ENCODE measurements at places on chromosomes 7 and 10.

- no peak for DNase-seq
Measured at GRCh38 chr10:91613411-91614187, 19.3 kb downstream of the PPP1R3C start.

DNA sequence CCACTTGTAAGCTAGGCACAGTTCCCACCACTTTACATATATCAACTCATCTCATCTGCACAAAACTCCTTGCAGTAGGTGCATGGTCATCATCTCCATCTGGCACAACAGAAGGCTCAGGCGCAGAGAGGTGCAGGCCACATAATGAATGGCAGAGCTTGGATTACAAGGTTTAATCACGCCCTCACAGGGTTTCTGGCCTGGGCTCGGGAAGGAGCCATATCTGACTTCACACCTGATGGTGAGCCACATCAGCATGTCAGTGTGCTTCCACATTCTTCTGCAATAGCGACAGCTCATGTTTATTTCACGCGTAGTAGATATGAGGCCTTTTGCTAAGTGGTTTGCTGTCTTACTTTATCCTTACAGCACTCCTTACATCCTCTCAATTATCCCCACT lies 650.2 kb downstream of the INHBA start:
- no peak for DNase-seq

DNA sequence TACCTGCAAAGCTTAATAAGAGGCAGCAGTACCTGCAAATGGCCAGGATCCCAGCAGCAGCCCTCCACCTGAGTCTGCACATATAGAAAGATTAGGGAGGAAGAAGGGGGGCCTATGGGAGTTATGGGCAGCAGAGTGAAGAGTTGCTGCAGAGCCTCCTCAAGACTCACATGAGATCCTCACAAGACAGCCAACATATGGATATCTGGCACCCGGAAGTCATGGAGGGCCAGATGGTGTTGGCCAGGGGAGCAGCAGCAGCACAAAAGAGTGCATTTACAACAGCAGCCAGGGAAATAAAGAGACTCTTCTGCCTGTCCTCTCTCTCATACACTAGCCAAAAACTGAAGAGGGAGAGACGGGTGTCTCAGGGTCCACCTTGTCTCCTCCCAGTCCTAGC lies 4.0 kb upstream of the TAS2R40 start:
- no peak for DNase-seq

GRCh38 chr10:72887043-72887442 lies 6.5 kb upstream of the OIT3 start:
- DNase-seq = no peak

- peak; percentile 59 for DNase-seq
Measured at GRCh38 chr7:23696916-23697441, 13.0 kb upstream of the STK31 start.

- no peak for DNase-seq
Measured at GRCh38 chr7:84218681-84219080, 24.1 kb upstream of the SEMA3A start.

DNA sequence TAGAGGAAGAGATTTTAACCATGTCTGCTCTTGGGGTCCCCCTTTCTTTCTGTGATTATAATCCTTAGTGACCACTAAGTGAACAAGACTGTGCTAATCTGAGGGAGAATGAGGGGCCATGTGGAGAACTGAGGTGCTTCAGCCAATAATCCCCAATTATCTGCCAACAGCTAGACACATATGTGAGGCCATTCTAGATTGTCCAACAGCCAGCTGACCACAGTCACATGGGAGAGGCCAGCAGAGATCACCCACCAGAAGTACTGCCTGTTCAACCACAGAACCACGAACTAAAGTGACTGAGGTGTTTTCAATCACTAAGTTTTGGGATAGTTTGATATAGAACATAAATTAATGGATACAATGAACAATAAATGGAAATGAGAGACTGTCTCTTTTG lies 74.3 kb downstream of the SEMA3E start:
- DNase-seq = no peak

DNA sequence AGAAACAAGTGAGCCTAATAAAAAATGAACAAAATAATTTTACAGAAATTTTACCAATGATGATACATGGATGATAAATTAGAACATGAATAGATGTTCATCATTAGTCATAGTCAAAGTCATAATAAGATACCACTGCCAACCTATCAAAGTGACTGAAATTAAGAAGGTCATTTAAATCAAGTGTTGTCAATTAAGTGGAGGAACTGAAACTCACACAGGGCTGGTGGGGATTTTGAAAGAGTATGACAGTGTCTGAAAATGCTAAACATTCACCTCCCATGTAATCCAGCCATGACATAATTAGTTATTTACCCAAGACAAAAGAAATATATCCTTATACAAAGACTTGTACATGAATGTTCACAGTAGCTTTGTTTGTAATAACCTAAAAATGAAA lies 57.1 kb upstream of the DYNC1I1 start:
- DNase-seq = no peak

- no peak for DNase-seq
Measured at GRCh38 chr7:108114117-108114841, 15.9 kb downstream of the LAMB4 start.

DNA sequence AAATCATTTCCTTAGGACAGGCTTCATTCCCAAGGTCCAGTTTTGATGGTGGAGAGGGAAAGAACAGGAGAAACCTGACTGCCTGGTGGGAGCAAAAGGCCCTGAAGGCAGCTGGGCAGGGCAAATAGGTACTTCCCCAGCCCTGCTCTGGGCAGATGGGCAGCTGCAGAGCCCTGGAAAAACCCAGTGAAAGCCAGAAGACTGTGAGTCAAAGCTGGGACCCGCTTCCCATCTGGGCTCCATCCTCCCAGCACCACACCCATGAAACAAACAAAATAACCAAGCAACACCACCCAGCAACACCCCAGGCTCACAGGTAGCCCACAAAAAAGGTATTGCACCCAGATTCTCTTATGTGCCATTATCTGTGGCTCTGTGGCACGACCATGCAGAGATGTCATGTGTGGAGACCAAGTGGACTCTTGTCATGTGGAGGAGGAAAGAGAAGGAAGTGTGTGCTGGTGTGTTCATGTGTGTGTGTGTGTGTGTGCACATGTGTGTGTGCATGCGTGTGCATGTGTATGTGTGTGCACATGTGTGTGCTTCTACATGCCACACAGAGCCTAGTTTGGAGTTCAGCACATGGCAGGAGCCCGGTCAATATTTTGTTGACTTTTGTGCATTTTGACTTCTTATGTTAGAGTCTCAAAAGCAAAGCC lies 9.8 kb downstream of the CLRN3 start:
- no peak for DNase-seq

DNA sequence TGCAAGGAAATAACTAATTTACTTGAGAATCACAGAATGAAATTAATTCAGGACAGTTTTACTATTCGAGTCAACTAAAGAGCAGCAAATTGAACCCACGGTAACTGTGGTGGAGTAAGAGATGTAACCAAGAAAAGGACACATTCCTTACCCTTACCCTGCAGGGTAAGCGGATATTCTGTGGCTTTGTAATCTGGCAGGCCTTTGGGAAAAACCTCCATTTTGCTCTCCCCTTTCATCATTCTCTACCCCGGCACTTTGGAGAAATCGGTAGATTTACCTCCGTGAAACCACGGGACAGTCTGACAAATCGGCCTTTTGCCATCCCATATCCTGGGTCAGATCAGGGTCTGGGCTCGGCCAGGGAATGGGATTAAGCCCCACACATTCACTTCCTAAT lies 18.4 kb downstream of the RCC1L start:
- no peak for DNase-seq

DNA sequence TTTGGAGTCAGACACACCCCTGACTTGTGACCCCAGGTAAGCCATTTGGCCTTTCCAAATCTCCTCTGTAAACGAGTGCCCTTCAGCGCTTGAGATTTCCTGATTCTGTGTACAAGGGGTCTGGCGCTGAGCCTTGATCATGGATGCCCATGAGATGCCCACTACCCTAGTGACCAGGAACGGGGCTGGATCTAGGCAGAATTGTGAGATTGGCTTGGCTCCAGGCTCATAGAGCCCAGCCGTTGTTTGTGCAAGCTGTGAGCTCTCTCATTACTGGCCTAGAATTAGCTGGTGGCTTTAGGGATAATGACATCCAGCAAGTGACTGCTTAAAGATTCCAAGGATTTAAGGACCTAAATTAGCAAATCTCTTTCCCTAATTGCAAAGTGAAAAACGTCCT lies 84.9 kb downstream of the CAMK1D start:
- no peak for DNase-seq

- no peak for DNase-seq
Measured at GRCh38 chr7:45416846-45417245, 157.3 kb upstream of the ADCY1 start.

- peak; percentile 32 for DNase-seq
Measured at GRCh38 chr7:42831718-42832522, 80.0 kb downstream of the C7orf25 start.

- no peak for DNase-seq
Measured at GRCh38 chr7:103079836-103080235, 4.9 kb downstream of the ARMC10 start.

- DNase-seq = no peak
Measured at GRCh38 chr10:43854007-43854406, 205.3 kb upstream of the ZNF32 start.

DNA sequence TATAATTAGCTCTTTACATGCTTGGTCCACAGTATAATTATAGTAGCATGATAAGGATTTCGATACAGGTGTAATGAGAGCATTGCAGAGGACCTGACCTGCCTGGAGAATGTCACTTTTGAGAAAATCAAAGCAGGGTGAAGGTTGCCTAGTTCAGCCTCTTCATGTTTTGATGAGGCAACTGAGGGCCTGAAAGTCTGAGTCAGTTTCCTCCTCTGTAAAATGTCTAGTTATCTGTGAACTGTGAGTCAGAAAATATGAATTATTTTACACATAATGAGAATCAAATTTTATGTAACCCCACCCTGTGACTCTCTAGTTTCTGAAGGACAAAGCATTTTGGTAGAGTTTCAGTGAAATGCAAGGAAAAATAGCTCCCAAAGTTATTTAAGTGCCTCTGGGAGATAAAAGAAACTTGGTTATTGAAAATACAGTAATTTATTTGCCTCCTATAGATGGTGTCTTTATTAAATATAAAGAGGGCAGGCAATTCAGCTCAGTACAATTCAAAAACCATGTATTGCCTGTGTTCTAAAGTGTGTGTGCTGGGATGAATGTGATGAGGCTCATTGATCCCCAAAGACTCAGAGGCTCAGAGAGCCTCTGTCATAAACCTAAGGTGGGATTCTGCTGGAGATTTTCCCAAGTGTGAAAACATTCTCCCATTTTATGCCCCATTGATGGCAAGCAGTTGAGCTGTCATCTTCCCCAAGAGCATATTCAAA lies 37.3 kb upstream of the SAMD9L start:
- no peak for DNase-seq

GRCh38 chr10:6201516-6201975 lies 1.2 kb upstream of the PFKFB3 start:
- peak; percentile 32 for DNase-seq

DNA sequence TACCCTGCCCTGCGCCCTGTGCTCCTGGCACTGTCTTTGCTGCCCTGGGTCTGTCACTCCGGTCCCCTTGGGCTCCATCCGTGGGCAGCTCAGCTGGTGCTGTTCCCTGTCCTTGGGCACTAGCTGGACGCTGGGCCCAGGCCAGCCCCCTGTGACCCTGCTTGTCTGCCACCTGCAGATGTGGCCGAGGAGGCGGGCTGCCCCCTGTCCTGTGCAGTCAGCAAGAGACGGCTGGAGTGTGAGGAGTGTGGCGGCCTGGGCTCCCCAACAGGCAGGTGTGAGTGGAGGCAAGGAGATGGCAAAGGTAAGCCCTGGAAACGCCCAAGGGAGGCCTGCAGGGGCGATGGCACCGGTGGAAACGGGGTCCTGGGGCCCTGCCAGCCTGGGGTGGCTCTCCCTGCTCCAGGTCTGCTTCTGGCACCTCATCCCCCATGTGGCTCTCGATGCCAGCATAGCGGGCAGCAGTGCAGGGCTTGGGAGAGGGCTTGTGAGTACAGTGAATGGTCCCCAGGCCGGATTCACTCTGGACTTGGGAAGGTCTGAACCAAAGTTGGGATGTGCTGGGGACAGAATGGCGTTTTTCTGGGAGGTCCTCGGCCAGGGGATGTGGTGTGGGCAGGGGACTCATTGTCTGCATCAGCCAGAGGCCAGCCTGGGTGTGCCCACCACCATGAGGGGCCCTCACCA lies 26.2 kb upstream of the CSGALNACT2 start:
- DNase-seq = no peak

GRCh38 chr7:134527979-134528371 lies 608 bp downstream of the AKR1B10 start:
- DNase-seq = no peak

DNA sequence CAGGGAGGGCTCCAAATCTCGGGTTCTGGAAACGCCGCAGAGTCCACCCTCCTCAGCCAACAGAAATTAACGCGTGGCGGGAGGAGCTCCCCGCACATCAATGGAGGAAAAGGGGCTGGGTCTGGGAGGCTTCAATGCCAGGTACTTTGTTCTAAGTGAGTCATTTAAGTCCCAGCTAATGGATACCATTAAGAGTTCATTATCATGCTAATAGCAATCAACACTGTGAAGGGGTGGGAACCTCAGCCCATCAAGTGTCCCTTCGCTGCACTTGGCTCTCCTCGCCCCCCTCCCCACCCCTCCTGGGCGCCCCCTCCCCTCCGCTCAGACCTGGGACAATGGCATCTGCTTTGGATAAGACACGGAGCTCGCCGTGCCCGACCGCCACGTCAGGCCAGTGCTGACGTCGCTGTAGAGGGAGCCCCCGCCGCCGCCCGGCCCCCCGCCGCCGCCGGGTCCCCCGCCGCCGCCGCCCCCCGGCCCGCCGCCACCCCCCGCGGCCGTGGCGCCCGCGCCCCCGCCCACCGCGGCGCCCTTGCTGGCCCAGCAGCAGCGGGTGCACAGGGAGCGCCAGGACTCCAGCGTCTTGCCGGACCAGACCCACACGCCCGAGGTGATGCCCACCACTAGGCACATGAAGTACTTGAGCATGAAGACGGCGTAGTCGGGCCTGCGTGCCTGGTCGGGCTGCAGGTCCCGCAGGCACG lies 2.9 kb downstream of the FZD8 start:
- DNase-seq = no peak

DNA sequence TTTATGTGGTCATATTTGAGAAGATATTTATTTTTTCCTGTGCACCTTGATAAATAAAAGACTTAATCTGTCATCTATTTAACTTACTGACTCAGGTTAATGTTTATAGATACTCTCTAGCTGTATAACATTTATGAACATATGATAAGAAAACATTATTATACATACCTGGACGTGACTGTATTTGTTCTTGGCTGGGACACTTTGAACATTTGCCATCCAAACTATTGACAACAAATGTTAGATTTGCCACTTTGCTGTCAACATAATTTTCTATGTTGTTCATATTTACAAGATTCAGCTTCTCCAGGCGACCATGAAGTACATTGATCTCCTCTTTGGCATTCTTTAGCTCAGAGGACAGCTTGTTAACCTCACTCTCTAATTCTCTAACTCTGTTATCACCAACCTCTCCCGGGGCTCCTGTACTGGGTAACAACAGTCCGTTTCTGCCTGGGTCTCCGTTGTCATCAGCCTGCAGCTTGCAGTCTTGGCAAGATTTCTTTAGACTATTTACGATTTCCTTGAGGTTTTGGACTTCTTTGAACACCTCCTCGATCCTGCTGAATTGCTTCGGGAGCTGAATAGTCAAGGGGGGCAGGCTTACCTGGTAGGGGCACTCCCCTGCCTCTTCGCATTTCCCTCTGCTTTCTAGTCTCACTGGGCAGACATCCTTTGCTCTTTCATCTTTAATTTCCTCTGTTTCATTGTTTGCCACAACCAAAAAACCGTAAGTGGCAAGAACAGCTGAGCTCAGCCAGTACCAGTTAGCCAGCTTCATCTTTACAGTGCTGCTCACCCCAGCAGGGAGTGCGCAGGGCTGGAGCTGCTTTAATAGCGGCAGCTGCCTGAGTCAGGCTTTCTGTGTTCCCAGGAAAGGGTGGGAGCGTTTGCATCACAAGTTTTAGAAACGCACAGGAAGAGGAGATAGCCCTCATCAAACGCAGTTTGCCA lies at the start of gene FGL2:
Gene FGL2, minus strand, starts transcription at position 807 of the 954 bp plus-strand sequence. Its CDS starts 26 bp downstream, at position 781.
- no peak for DNase-seq

Data from neural crest cell (in vitro differentiated cells).